Stimulated activated CD4-positive, alpha-beta T cell treated with anti-CD3 and anti-CD28 coated beads, Interleukin-15, amount 100 ng/mL, for 48 hours (primary cell): ENCODE measurements at places on chromosomes 11 and 22.

GRCh38 chr11:96098511-96099241, 174.8 kb upstream of the MTMR2 start:
- DNase-seq: no peak

- no peak for DNase-seq
These were observed 39.1 kb upstream of the SPTBN2 start for GRCh38 chr11:66768088-66768521.

GRCh38 chr22:21104126-21104691, 58.5 kb downstream of the LRRC74B start:
- no peak for DNase-seq

DNA sequence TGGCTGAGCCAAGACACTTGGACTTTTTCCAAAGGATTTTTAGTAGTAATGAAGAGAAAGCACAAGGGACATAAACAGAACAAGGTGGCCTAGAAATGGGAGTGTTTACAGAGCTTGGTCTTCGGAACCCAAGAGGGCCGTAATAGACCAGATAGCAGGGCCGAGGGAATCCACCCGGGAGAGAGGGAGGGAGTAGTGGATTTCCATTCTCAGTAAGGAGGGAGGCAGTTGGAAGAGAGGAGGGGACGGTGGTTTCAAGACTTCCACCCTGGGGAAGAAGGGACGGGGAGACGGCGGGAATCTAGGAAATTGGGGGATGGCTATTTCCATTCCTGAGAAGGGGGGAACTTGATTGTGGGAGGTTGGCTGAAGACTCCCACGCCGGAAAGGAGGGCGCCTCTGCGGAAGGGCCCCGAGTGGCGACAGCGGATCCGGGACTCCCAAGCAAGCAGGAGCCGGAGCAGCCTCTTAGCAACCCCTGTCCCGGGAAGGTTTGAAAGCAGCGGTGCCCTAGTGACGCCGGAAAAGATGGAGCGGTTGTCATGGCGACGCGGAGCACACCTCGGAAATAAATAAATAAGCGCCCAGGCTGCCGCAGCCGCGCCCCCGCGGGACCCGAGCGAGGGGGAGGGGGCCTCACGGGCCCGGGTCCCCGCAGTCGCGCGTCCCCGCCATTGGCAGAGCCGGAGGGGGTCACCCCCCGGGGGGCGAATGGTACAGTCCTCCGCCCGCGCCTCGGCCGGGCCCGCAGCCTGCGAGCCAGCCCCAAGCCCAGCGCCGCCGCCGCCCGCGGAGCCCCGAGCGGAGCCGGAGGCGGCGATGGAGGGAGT, 31.6 kb downstream of the EIF3F start:
- DNase-seq: peak; percentile 25

DNA sequence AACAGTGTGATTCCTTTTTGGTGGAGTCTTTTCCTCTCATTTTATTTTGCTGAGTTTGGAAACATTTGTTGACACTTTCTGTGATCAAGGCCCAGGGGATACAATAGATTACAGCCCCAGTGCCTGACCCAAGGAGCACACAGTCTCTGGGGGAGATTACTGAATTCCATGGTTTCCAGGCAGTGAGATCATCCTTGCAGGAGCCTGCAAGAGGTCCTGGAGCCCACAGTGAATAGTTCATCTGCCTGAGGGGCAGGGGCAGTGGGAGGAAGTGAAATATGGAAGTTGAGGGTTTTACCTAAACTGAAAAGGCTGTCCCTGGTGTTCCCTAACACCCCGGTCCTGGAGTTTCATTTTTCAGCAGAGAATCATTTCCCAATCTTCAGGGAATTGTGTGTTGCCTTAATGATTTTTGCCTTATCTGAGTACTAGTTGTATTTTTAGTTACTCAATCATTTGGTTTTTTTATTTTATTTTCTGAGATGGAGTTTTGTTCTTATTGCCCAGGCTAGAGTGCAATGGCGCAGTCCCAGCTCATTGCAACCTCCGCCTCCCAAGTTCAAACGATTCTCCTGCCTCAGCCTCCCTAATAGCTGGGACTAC, 7.7 kb downstream of the CCS start:
- DNase-seq: no peak

GRCh38 chr11:76322942-76323341, 58.0 kb downstream of the THAP12 start:
- no peak for DNase-seq
